ENCODE measurements at places on chromosomes 7 and 10. TPM values are rescaled to one million over a fixed set of nuclear protein-coding genes. Genes with fewer than 3 reads are reported as not detected.

DNA sequence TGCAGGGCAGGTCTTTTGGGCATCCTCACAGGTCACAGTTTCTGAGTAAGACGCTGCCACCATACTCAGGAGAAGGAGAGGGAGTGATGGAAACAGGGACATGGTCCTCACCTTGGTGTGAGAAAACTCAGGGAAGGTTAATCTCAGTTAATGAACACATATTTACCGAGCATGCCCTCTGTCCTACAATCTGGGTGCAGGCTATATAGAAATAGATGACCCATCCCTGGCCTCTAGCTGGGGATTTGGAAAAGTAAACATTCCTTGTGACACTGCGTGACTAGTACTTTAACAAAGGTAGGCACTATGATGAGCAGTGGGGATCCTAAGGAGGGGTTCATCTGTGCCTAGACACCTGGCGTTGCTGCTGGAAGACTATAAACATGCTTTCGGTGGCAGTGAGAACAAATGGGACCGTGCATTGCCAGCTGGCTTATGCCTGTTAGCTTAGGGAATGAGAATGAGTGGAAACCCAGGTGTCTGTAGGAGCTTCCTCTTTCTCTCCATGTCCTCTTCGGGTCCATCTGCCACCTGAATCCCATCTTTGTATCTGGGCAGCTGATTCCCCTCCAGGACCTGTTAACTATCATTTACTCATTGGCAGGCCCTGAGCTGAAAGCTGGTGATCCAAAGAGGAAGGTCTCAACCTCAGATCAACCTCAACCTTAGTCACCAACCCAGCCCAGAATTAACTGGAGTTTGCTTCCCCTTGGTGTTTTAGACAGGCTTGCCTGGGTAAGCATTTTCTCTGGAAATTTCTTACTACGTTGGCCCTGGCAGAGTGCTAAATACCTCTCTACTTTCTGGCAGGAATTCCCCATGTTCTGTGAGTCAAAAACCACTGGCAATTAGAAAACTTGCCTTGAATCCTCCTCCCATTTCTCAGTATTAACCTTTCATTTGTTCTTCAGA is 794 bp downstream of the MBL2 start:
- DNase-seq, result no peak

- no peak for DNase-seq
These were observed 285.7 kb upstream of the PPP2R2D start for GRCh38 chr10:131615150-131615549.

DNA sequence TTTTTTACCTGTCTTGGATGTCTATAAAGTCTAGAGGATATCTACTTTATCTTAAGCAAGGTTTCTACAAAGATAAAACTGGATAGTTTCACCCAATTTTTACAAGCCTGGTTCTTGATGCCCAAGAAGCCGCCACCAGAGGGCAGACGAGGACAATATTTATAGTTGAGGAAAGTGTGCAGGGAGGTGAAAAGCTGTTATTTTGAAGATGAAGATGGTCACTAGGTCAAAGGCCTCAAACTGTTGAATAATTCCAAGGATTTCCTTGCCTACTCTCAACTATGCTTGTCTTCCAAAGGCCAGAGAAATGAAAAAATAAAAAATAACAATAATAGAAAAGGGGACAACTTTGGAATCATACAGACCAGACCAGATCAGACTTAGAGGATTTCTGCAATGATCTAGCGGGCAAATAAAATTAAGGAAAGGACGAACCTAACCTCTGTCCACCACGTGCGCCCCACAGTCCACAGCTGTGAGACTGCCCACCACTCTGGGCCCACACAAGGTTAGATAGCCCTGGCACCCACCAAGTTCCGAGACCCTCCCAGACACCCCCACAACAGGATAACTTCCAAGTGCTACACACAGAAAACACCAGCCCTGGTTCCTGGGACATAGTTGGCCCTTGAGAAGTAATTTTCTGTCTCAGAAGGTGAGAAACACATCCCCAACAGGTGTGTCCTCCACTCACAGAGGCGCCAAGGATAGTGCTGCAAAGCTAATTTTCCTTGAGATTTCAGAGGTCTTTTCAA is 2.8 kb downstream of the PKD1L1 start:
- DNase-seq, result peak; percentile 85

Gene LOXL4
- total RNA-seq, result 1.2 TPM

Gene RARRES2
- 21.6 TPM for total RNA-seq

Data from dorsolateral prefrontal cortex (tissue), 122 donors.